ENCODE measurements at places on chromosomes 4 and X.

- no peak for DNase-seq
Observed at GRCh38 chrX:44085209-44085608, 112.0 kb upstream of the NDP start.

DNA sequence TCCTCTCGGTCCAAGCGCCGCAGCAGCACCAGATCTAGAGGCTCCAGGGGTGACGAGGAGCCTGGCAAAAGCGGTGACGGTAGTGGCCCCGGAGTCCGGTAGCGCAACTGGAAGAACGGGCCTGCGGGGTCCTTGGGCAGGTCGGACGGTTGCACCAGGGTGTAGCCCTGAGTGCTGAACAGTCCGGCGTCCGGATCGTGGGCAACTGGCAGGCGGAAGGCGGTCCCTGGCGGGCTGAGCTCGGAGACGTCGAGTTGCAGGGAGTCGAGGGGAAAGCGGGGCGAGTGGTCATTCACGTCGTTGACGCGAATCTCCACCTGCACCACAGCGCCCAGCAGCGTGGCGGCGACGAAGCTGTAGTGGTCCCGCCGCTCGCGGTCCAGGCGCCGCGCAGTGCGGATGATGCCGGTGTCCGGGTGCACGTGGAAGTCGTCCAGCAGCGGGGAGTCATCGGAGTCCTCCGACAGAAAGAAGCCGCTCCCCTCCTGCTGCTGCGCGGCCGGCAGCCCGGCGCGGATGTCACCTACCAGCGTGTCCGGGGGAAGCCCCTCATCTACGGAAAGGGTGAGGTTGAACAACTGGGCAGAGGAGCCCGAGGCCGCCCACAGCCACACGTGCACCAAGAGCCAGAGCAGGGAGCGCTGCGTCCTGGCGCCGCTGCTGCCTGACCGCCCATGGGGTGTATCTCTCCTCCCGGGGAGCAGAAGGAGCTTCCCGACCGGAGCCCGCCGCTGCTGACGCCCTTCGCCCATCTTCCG, 837 bp downstream of the DCHS2 start:
- DNase-seq: no peak

- DNase-seq: peak; percentile 14
Observed at GRCh38 chr4:89158884-89159503, 47.7 kb downstream of the TIGD2 start.

DNA sequence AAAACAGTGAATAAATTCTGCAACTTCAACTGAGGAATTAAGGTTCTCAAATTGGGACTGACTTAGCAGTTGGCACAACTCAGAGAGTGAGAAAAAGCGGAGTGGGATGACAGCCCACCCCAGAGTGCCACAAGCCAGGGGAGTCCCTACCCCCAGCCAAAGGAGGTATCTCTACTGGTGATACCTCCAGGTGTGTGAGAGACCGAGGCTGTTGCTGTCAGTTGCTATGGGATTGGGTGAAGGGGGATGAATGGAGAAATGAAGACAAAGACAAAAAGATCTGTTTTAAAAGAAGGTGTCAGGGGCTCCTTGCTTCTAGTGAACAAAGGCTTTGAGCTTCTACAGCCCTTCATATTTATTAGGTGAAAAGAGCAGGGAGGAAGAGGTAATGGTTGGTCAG, 71.4 kb upstream of the UGT2B10 start:
- no peak for DNase-seq

DNA sequence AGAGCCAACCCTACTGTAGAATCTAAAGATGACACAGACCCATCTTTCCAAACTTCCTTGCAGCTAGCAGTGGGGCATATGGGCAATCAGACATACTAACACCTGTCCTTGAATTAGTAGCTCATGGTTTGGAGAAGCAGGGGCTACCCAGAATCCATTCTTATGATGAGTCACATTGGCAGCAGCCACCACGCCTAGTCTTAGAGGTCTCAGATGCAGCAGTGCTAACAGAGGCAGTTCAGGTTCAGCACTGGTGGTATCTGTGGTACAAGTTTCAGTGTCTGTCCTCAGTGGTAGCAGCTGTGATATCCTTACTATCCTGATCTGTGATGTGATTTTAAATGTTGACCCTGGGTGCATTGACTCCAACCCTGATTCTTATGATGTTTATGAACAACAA, 68.1 kb downstream of the FRMPD4 start:
- no peak for DNase-seq
